ENCODE measurements at places on chromosomes 5 and 9.

GRCh38 chr5:162128117-162128516 lies 60.5 kb downstream of the GABRG2 start:
- DNase-seq: no peak

- DNase-seq: no peak
Measured at GRCh38 chr9:113620377-113621161, 157.0 kb downstream of the RGS3 start.

- no peak for DNase-seq
Measured at GRCh38 chr5:102762562-102763227, 7.6 kb downstream of the PAM start.

DNA sequence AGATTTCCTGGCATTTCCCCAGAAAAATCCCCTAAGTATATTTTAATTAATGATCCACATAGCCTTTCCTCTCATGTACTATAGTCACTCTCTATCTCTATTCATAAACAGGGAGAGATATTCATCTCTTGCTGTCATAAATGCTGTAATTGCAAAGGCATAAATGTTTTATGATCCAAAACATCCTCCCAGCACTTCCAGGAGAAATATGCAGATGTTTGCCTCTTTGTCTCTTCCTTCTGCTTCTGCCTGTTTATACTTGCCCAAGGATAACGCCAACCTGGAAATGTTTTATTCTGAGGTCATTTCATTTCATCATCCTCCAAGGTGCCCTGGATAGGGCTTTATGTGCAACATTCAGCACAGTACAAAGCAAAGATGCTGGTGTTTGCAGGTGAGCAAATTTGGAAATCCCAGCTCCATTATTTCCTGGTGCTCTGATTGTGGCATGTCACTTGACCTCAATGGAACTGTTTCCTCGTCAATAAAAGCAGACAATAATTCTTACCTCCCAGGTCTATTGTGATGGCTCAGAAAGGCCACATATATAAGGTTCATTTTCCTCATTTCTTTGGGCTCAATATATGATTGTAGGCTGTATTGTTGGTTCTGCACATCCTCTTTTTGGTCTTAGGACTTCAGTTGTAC lies 6.9 kb downstream of the TNFSF15 start:
- DNase-seq: no peak
